ENCODE measurements at places on chromosomes 13 and 19.

GRCh38 chr13:66036024-66036614 lies 1194.0 kb downstream of the PCDH9 start:
- no peak for DNase-seq

DNA sequence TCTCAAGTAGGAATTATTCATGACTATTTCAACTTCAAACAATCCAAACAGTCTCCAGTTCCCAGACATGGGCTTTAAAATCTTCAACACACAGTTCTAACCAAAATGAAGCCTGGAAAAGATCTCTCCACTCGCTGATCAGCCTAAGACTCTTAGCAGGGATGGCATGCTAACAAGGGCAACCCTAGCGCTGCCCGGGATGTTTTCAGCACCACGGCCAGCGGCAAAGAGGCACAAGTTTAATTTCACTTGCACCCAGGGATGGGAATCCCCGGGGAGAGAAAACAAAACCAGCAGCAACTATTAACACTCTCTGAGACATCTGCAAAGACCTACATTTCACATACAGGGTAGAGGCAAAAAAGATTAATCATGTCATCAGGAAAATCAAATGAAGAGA lies 43.0 kb downstream of the CACNA1A start:
- no peak for DNase-seq

DNA sequence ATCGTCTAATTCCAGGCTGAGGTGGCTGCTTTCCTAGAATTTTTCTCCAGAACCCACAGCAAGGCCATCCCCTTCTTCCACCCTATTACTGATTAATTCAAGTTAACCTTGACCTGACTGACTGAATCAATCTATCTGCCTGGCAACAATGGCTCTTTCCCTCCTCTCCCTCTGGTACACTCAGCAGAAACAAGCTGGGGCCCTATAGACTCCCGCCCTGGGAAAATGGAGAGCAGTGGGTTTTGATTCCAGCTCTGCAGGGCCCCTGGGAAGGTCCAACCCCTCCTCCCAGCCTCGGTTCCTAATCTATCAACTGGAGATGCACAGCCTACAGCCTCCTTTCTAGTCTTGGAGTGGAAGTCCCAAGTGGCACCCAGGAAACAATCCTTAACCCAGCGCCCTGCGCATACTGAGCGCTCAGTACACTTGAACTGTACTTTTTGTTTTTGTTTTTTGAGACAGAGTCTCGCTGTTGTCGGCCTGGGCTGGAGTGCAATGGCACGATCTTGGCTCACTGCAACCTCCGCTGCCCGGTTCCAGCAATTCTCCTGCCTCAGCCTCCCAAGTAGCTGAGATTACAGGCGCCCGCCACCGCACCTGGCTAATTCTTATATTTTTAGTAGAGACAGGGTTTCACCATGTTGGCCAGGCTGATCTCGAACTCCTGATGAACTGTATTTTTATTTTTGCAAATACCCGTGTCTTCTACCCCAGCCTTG lies 5.2 kb upstream of the C3 start:
- DNase-seq = no peak

DNA sequence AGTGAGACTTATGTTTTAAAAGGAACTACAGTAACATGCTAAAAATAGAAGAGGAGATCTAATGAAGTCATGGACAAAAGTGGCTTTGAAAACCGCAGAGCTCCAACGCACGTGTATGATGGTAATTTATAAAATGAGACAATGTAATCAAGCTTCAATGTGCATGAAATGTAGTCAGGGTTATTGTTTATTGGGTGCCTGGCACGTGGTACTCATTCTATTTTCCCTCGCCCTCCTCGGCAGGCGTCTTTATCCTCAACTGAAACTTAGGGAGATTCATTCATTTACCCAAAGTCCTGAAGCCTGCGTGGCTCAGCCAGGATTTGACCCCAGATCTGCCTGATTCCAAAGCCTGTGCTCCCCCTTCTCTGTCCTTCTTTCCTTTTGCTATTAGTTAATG lies 79.8 kb downstream of the CHST8 start:
- DNase-seq = no peak

- no peak for DNase-seq
Measured at GRCh38 chr19:34316741-34317301, 48.2 kb upstream of the GPI start.

Measured in stimulated activated CD8-positive, alpha-beta memory T cell treated with anti-CD3 and anti-CD28 coated beads, Interleukin-4, amount 100 ng/mL, for 1 hour (primary cell).